Effector CD4-positive, alpha-beta T cell (primary cell): ENCODE measurements at places on chromosomes 1 and 21.

- no peak for DNase-seq
These were observed 4.1 kb downstream of the OLFML3 start for GRCh38 chr1:113983391-113983790.

DNA sequence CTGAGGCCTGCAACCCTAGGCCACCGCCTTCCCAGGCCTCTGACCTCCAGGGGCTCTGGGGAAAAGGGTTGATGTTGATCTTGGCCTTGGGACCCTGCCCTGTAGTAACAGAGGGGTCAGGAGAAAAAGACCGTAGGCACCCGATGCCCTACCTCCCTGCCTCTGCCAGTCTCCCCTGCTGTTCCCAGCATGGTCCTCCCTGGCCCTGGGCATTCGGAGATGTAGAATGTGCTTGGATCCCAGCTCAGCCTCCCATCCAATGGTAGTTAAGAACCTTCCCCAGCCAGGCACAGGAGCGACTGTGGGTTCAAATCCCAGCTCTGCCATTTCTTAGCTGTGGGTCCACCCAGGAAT is 72.0 kb upstream of the TARDBP start:
- no peak for DNase-seq

- DNase-seq: no peak
These were observed 25.0 kb upstream of the AHCYL1 start for GRCh38 chr1:109959632-109959973.

DNA sequence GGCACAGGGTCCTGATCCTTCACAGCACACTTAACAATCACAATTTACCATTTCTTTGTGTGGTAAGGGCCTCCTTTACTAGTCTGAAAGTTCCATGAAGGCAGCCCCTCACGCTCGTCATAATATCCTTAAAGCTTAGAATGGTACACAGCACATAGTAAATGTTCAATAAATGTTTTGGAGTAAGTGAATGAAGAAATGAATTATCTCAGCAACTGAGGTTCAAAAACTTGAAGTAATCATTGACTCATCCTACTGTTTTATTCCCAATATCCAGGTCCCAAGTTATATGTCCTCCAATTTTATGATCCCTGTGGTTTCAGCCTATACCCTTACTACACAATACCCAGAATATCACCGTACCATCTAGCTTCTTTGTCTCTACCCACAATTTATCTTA is 2.2 kb upstream of the C1orf162 start:
- no peak for DNase-seq
